NCI-H1436 (cell line): ENCODE measurements at places on chromosomes 3 and 15.

DNA sequence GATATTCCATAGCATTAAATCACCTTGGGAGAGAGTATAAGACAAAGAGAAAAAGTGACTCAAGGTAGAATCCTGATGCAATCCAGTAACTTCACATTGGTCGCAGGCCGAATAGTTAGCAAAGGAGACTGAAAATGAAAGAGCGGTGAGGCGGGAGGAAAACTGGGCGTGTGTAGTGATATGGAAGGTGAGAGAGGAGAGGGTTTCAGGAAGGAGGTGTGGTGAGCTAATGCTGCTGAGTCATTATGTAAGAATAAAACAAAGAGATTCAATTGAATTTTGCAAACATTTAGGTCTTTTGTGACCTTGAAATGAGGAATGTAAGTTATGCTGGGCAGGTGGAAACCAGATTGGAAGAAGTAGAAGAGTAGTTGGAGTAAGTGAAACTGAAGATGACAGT, 235.3 kb downstream of the C3orf38 start:
- DNase-seq, result no peak

DNA sequence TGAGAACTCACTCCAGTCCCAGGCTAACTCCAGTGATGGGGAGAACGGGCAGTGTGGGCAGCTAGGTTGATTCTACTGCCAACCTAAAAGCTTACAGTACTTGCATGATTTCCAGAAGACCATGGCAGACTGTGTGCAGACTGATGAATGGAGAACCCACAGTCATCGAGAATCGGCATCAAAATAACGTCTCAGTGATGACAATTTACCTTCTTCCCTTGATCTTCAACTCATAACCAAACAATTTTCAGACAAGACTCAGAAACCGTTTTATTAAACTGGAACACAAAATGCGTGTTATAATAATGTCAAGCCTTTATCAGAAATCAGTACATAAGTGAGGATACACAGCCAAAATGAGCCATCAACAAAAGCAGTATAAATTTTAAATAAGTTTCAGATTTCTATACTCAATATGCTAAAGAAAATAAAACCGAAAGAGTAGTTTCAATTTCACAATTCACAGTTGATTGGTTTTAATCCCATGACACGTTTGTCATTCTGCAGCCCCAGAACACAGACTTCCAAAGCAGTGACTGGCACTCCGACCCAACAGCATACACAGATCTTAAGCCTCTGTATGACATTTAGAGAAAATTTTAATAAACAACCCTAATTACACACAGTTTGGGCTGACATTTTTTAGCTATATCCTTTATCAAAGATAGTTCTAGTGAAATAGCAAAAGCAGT, 54.5 kb downstream of the ZMAT3 start:
- no peak for DNase-seq

DNA sequence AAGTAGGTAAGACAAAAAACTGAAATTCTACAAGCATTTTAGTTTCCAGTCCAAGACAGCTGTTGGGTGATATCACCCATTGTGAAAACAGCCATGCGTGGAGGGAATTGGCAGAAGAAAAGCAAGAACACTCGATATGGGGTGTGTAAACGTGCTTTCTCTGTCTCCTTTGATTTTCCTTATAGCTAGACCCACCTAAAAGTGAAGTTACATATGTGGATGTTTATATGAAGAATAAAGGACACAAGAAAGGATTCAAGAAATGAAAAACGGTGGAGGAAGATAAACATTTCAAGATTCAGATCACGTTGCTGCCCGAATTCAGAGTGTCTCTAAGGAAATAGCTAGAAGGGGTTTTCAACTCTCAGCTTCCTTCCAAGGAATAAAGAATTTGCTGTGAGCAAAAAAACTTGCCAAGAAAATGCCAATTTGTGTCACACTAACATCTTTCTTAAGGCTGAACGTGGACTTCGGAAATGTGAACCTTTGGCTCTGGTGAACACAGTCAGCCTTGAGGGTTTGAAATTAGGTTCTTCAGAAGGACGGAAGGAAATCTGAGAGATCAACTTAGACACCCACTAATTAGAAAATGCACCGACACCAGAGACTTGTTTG, 269.0 kb upstream of the ADAMTS9 start:
- DNase-seq, result no peak

- no peak for DNase-seq
These were observed 76.3 kb upstream of the UMPS start for GRCh38 chr3:124653797-124654469.

DNA sequence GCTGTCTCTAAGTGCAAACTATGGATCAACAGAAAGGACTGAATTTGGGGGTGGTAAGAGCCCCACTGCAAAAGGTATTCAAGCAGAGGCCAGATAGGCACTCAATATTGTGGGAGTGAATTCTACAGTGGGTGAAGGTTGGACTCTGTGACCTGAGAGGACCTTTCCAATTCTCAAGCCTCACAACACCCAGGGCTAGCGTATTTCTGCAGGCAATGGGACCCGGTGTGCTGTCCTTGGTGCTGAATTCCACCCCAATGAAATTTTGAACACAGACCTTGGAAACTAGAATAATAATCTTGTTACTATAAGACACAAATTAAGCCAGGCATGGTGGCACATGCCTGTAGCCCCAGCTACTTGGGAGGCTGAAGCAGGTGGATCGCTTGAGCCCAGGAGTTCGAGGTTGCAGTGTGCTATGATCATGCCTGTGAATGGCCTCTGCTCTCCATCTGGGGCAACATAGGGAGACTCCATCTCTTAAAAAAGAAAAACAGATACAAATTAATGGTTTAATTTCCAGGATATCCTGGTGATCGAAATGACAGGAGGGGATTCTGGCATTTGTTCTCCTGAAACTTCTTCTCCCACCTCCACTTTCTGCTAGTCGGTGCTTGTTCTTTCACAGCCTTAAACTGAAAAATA, 135.4 kb downstream of the RAB11A start:
- DNase-seq, result no peak

GRCh38 chr3:9778143-9779074, 8.7 kb upstream of the CAMK1 start:
- DNase-seq, result no peak

DNA sequence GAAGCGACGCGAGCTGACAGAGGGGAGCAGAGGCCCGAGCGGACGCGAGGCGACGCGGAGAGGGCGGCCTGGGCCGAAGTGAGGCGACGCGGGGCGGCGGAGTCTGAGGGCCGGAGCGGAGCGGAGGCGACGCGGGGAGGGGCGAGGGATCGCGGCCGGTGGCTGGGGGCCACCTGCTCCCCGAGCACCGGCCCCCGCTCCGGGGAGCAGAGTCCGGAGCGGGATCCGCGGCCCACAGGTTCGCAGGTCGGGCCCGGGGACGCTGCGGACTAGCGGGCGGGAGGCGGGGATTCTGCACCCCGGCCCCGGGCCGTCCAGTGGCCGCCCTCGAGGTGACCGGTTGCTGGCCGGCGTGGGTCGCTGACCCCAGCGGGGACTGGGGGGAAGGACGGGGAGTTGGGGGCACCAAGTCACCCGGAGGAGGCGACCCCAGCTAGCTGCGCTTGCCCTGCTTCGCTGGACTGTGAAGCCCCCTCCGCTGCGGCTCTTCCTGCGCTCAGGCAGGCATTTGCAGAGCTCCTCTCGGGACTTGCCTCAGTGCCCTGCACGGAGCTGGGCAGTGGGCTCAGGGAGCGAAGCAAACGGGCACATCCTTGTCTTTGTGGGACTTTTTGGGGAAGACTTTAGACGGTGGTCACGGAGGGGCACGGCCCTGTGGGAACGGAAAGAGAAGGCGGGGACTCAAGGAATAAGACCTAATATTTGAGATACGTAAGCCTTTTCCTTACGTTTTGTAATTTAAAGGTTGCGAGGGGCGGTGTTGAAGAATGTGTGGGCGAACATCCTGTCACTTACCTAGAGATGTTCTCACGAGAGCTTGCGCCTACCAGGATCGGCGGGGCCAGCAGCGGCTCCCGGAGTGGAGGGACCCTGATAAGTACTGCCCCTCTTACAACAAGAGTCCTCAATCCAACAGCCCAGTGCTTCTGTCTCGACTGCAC, 566 bp downstream of the HMCES start:
- DNase-seq, result peak; percentile 14

DNA sequence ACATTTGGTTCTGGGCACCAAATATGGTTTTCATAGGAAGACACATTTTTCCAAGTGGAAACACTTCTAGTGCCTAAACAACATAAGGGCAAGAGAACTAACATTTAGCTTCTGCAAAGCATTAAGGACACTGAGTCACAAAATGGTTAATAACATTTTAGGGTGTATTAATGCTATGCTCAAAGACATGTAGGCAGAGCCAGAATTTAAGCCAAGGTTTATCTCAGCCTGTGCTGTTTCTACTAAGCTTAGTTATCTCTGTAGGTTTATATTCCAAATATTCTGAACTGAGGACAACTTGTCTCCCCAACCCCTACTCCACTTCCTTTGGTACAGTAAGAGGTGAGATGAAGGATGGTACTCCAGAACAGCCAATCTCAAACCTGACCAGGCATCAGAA, 54.1 kb upstream of the AKAP13 start:
- no peak for DNase-seq

DNA sequence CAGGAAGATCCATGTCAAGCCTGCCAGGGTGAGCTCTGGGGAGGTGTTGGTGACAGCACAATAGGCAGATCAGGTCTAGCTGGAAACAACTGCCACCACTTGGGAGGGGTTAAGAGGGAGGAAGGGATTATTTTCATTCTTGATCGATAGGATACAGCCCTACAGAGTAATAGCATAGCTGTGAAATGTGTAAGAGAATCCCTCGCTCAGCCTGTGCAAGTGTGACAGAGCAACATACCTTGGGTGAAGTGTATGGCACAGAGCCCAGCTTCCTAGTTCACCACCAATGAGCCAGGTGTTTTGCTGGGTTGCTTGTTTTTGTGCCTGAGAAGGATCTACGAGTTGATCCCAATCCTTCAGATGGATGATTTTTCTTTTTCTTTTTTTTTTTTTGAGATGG, 9.2 kb upstream of the DCUN1D1 start:
- no peak for DNase-seq

GRCh38 chr3:46289966-46290365, 47.7 kb downstream of the CCR3 start:
- no peak for DNase-seq

DNA sequence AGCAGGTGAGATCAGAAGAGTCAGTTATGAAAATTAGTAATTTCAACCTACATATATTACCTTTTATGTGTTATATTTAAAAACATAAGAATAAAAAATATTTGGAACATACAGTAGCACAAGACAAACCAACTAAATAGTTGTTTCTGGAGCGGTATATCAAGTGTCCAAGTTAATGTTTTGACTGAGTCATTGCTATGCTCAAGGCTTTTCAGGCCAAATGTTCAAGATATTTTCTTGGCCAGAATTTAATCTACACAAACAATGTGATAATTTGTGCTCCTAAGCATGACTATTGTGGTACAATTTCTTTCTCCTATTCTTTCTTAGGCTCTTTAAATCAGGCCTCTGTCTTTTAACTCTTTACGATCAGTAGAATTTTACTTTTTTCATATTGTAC, 412.4 kb downstream of the RAP2B start:
- DNase-seq, result no peak

DNA sequence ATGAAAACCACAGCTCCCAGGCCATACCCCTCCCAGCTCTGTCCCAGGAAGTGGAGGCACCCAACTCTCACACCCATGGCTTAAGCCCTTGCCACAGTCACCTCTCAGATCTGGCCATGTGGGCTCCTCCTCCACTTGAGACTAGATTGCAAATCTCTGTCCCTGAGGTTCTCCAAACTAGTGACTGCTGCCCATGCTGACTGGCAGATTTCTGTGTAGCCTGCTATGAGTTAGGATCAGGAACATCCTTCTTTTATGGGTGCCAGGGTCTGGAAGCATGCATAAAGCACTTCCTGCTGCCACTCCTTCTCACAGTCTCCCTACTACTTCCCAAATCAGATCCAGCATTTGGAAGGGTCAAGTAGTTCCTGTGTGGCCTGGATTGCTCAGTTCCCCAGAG, 59.6 kb upstream of the GOLIM4 start:
- no peak for DNase-seq

DNA sequence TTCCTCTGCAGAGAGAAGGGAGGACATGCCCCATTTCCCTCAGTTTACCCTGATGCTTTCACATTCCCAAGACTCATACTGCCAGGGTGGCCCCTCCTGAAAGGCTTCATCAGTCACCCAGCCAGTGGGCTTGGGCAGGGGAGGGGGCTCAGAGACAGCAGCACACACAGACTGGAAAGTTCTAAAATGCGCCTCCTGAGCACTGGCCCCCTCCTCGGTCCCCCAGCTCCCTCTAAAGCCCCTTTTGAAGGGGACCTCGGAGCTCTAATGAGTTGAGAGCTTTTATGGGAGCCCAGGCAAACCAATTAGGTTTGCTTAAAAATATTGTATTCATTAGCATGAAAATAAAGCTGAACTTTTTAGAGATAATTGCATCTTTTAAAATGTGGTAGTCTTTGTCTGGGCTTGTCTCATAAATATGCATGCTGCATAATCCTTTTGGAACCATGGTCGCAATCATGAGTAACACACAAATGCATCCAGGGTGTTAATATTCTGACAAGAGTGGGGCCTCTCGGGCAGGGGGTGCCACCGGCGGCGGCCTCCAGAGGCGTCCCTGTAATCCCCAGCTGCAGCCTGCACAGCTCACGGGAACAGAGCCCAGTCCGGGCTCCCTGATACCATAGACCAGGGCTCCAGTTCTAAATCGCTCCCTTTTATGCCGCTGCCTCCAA, 78.5 kb downstream of the RPLP1 start:
- DNase-seq, result peak; percentile 73

- no peak for DNase-seq
These were observed 275.6 kb upstream of the PROK2 start for GRCh38 chr3:72060447-72061034.

- no peak for DNase-seq
These were observed 63.4 kb downstream of the GRIP2 start for GRCh38 chr3:14476583-14477265.

- no peak for DNase-seq
These were observed 26.8 kb upstream of the ELP6 start for GRCh38 chr3:47540281-47540680.

DNA sequence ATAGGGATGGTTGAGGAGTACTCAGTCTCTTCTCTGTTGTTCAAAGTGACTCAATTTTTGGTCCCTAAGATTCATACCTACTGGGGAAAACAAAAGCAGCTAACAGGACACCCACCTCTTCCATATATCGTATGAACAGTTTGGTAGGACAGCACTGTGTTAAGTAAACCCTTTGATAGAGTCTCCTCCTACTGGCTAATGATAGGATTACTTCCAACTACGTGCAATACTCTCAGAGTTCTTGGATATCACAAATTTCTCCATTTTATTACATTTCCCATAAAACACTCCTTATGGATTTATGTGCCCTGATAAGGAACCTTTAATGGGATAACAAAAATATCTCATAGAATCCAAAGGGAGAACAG, 200.2 kb upstream of the GOLGA6L4 start:
- DNase-seq, result no peak
